Activated T-cell treated with anti-CD3 and anti-CD28 coated beads, Interleukin-2, amount 50 U/mL, for 48 hours (primary cell): ENCODE measurements at places on chromosomes 7 and 10.
A peak's percentile ranks its signal among the peaks of the same experiment; 100 is the strongest.

- no peak for DNase-seq
These were observed 242.5 kb downstream of the REEP3 start for GRCh38 chr10:63763744-63764143.

DNA sequence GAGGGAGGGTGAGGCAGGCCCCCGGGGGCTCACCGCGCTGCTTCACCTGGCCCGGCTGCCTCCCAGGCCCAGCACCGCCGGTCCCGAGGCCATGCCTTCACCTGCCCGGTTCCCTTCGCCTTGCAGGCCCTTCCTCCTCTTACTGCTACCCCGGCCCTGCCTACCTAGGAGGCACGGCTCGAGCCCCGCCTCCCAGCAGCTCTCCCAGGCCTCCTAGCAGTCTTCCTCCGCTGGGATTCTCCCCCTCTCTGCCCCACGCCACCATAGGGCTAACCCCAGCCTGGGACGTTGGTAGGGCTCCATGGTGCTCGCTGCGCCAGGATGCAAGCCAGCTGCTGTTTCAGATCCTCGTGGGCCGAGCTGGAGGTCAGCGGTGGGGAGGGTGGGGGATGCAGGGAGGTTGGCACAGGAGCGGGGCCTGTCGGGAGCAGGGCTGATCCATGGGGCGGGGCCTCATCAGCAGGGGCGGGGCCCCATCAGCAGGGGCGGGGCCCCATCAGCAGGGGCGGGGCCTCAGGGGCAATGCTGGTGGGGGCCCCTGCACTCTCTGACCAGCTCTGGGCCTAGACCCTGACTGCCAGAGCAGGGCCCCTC, 63.3 kb downstream of the RASGEF1A start:
- DNase-seq, result peak; percentile 67

DNA sequence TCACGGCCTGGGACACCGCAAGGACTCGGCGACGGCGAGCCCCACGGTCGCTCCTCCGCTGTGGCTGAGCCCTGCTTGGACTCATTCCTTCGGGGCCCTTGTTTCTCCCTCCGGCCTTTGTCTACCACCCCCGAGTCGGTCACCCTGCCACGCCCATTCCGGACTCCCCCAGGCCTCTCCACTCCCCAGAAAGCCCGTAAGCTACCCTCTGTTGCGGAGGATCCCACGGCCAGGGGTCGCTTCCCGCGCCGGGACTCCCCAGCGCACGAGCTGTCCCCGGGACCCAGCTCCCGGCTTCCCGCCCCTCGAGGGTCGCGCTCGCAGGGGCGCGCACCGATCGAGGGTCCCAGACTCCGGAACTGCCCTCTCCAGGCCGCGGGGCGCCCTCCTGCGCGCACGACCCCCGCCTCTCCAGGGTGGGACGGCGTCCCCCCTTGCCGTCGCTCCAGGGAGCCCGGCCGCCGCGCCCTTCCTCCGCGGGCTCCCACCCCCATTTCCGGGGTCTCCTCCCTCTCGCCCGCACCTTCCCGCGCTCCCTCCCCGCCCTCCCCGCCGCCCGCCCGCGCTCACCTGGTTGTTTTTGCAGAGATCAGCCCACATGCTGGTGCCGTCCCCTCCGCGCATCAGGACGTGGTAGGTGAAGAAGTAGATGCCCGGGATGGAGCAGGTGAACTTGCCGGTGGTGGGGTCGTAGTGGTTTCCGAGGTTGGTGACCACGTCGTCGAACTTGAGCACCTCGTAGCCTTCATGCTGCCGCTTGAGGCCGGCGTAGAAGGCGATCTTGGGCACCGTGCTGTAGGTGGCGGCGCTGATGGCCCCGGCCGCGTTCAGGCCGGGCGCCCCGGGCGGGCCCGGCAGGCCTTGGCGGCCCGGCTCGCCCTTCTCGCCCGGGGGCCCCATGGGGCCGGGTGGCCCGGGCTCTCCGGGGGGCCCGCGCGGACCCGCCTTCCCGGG, 1.5 kb downstream of the C1QL3 start:
- peak; percentile 38 for DNase-seq

GRCh38 chr10:23063045-23063972, 32.1 kb upstream of the MSRB2 start:
- DNase-seq, result no peak

- DNase-seq, result peak; percentile 35
These were observed 2.0 kb upstream of the KIF11 start for GRCh38 chr10:92590623-92591549.

- no peak for DNase-seq
These were observed 8.0 kb downstream of the HKDC1 start for GRCh38 chr10:69228151-69228550.

GRCh38 chr10:60314069-60314940, 75.4 kb downstream of the ANK3 start:
- no peak for DNase-seq

- DNase-seq, result no peak
These were observed 33.2 kb downstream of the TBATA start for GRCh38 chr10:70751991-70752390.

DNA sequence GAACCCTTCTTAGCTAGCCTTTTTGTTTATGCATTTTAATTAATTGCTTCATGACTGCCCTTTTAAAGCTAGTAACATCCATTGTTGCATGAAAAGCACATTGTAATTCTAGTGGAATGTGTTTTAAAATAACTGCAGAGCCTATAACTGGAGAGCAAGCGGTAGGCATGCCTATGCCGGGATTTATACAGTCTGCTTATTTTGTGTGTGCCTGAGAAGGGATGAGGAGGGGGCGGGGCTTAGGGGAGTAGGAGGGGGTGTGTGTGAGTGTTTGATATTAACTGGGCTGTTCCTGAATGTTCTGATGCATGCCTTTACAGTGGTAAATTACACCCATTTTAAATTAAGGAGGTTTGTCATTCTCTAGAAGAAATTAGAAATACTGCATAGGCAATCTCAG, 208.1 kb downstream of the TCF7L2 start:
- DNase-seq, result no peak

- no peak for DNase-seq
These were observed 15.1 kb downstream of the LRRC20 start for GRCh38 chr10:70367195-70367796.

- DNase-seq, result peak; percentile 90
These were observed 41.0 kb downstream of the STRA8 start for GRCh38 chr7:135274495-135275268.

GRCh38 chr10:77249901-77250459, 387.6 kb downstream of the KCNMA1 start:
- DNase-seq, result no peak

- no peak for DNase-seq
These were observed 120.2 kb upstream of the SP8 start for GRCh38 chr7:20906801-20907453.

GRCh38 chr10:110488940-110489339, 8.8 kb upstream of the DUSP5 start:
- DNase-seq, result no peak

DNA sequence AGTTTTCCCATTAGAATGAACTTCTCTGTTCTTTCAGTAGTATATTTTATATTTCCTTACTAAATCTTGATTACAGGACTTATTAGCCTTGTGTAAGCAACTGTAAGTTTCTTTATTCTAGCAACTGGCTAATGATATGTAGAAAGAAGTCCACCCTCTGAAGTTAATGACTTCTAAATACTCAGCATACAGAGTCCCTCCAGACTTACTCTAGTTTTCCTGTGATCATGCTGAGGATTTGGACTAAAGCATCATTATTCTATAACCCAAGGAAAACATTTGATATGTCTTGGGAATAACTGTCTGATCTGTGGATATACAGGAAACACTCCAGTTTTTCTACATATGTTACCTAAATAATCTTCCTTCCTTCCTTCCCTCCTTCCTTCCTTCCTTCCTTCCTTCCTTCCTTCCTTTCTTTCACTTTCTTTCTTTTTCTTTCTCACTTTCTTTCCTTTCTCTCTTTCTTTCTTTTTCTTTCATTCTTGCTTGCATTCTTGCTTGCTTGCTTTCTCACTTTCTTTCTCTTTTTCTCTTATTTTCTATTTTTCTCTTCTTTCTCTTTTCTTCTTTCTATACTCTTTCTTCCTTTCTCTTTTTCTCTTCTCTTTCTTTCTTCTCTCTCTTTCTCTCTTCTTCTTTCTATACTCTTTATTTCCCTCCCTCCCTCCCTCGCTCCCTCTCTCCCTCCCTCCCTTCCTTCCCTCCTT, 297.6 kb upstream of the MTPN start:
- no peak for DNase-seq

DNA sequence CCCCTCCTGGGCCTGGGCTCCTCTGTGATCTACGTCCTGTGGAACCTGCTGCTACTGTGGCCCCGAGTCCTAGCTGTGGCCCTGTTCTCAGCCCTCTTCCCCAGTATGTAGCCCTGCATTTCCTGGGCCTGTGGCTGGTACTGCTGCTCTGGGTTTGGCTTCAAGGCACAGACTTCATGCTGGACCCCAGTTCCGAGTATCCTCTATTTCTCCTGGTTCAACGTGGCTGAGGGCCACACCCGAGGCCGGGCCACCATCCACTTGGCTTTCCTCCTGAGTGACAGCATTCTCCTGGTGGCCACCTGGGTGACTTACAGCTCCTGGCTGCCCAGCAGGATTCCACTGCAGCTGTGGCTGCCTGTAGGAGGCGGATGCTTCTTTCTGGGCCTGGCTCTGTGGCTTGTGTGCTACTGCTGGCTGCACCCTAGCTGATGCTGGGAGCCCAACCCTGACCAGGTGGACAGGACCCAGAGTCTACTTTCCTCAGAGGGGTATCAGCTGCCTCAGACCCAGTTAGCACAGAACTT, 37.8 kb upstream of the MMD2 start:
- no peak for DNase-seq

- peak; percentile 57 for DNase-seq
These were observed 10.8 kb upstream of the GATA3 start for GRCh38 chr10:8043569-8044306.

DNA sequence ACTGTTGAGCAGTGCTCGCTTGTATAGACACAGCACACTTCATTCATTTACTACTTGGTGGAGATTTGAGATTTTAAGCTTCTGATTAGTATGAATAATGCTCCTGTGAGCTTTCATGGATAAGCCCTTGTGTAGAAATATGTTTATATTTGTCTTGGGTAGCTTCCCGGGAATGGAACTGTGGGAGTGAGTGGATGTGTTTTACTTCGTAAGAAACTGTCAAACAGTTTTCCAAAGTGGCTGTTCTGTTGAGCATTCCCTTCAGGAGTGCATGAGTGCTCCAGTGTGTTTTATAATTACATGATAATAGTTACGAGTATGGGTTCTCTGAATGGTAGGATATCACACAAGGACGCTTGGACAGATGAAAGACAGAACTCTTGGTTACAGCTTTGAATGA, 49.4 kb downstream of the VWC2 start:
- DNase-seq, result no peak

DNA sequence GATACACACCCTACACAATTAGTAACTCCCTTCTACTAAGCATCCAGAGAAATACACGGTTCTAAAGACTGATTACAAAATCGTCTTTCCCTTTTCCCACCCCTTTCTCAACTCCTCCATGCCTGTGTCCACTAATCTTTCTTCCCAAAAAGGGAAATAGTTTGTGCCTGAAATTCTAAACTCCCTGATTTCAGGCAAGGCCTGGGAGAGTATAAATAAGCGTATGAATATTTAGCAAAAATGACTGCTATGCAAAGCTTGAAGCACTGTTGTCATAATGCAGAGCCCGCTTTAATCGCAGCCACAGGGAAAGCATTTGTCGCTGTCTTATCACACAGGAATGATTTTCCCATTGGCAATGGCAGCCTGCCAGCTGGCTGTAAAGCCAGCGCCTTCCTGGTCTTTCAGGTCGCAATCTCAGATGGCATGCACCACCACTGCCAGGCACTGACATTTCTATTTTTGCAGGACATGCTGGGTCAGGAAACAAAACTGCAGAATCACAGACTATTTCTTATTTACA, 142.9 kb upstream of the PCGF5 start:
- no peak for DNase-seq

DNA sequence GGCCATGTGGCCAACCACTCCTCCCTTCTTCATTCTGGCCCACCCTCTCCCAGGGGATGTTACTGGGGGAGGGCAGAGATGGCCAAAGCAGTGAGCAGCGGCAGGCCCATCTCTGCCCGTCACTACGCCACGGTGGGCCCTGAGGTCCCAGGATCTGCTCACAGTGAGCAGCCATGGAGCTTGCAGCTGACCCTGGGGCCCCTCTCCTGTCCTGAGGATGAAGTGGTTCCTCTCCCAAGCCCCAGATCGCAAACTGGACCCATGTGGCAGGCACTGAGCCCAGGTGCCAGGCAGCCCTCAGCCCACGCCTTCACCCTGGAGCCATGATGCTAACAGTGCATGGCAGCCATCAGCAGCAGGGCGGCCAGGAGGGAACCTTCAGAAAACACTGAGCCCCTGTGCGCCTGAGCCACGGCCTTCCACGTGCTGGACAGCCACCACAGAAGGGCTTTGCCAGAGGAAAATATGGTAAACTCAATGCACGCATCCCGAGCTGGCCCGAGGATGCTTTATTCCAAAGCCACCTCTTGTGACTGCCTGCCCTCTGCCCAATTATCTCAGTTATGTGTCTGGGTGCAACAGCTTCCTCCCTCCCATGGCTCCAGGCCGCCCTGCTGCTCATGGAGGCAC, 485.7 kb downstream of the PTPRN2 start:
- DNase-seq, result no peak

GRCh38 chr10:3132036-3133025, 40.3 kb downstream of the PITRM1 start:
- no peak for DNase-seq

DNA sequence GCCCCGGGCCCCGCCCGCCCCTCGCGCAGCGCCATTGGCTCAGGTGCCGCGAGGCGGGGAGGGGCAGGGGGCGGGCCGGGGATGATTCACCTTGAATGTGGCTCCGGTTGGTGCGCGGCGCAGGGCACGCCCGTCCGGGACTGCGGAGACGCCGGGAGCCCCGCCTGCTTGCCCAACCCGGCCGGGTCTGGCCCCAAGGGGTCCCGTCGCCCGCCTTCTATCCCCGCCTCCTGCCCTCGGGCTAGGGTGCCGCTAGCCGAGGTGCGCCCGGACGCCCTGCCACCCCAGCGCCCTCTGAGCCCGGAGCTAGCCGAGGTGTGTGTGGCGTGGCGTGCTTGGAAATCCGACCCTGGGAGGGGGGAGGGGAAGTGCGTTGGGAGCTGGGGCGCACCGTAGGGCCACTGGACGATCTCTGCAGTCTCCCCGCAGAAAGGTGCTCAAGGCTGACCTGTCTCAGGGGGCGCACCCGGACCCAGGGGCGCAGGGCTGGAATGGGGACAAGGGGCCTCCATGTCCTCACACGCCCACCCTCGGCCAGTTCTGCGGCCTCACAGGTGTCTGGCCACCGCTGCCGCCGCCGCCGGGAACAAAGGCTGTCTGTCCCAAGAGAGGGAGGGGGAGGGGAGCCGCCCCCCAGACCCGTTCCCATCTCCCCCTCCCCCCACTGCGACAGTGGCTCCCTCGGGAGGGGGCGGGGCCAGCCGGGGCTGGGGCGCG, 168.9 kb downstream of the NRF1 start:
- peak; percentile 86 for DNase-seq

- no peak for DNase-seq
These were observed 225.6 kb downstream of the PTPRN2 start for GRCh38 chr7:158362001-158362400.

GRCh38 chr7:137272249-137272648, 71.3 kb downstream of the PTN start:
- no peak for DNase-seq

DNA sequence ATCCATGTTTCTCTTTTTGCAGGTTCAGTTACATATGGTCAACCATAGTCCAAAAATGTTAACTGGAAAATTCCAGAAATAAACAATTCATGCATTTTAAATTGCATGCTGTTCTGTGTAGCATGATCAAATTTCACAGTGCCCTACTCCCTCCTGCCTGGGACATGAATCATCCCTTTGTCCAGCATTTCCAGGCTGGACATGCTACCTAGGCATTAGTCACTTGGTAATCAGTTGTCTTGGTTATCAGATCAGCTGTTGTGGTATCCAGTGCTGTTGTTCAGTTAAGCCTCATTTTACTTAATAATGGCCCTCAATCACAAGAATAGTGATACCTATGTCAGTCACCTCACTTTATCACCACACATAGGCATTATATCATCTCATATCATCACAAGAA, 7.3 kb upstream of the PNLIP start:
- no peak for DNase-seq
